ENCODE measurements at places on chromosomes 16 and 17.

- no peak for DNase-seq
Measured at GRCh38 chr16:23927796-23928195, 92.0 kb downstream of the PRKCB start.

DNA sequence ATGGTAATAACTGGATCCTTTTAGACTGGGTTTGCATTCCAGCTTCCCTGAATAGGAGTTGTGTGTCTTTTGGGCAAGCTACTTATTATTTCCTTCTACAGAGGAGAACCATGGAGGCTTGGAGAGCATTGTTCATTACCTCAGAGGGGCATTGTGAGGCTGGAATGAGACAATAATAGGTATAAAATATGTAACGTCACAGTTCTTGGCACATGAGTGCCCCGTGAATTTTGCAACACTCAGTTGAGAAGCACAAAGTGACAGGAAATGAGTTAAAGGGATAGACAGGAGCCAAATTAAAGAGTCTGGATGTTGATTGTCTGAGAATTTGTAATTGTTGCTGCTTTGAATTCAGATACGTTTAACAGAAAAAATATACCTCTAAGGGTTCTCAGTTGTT, 92.2 kb downstream of the CDH8 start:
- no peak for DNase-seq

GRCh38 chr17:77708049-77708448, 250.5 kb upstream of the TNRC6C start:
- no peak for DNase-seq

GRCh38 chr17:73551759-73552158, 92.5 kb downstream of the SDK2 start:
- DNase-seq, result no peak

- DNase-seq, result no peak
Measured at GRCh38 chr17:68519911-68520310, 7.7 kb downstream of the PRKAR1A start.

DNA sequence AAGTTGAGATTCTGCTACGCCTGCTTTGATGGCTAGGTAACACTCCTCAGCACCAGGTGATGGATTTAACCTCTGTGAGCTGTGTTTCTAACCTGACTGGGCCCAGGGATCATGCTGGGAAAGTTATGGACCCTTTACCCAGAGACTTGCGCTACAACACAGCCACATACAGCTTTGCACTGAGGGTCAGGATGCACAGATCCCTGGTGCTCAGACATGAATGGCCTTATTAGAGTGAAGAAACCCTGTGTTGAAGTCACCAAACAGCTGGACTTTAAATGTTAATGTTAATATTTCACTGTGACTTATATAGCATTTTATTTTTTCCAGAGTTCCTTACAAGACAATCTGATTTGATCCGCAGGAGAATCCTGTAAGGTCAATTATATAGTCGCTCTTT, 114.3 kb downstream of the MSI2 start:
- no peak for DNase-seq

DNA sequence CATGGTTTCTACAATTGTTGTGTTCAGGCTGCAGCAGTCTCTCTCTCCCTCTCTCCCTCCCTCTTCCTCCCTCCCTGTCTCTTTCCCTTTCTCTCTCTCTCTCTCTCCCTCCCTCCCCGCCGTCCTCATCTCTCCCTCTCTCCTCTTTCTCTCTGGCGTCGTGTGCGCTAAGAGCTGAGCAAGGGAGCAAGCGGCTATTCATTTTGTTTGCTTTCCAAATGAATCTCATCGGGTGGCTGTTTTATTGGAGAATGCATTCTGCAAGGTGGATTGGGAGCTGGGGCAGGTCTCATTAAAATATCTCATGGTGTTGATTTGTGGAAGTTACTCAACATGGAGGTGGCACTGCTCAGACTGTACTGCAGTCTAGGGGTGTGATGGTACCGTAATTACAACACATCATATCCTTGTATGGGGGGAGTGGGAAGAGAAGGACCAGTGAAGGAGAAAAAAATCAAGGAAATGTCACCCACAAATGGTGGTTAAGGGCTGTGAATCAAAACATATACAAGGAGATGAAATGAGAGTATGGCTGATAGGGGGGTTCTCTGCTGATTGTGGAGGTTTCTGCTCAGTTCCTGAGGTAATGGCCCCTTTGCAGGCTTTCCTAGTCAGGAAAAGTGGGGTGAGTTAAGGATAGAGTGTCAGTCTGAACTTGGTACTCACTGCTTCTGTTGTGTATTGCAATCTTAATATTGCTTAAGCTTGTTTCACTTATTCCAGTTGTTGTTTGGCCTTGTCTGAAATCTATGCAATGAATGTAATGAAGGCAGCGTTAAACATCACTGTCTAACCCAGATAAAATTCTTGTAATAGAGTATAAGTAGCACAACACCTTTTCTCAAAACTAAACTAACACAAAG, 2.7 kb downstream of the MSL1 start:
- no peak for DNase-seq

DNA sequence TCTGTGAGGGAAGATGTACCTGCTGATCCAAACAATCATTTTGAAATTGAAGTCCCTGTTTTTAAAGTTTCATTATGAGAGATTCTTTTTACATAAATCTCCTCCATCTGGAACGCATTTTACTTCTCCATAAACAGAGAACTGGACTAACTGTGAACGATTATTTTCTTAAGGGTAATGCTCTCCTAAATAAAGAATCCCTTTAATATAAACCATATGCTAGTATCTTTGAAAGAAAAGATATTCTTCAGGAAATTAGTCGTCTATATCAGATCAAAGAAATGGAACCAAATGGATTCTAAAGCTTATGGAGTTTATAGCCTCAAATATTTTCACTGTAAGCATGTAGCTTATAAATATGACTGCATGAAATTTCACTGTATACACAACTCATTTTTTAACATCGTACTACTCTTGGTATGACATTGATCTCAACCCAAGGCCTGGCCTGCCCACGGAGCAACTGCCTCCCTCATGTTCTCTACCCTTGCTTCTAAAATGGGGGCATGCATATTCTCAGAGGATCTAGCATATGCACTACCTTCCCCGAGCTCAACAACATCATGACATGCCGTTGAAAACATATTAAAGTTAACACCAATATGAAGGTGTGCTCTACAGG, 66.4 kb downstream of the MYH10 start:
- DNase-seq, result no peak

Measured in NCI-H2107 (cell line).